ENCODE measurements at places on chromosomes 2 and 18.

- DNase-seq: no peak
Observed at GRCh38 chr2:222837643-222838056, 23.2 kb upstream of the ACSL3 start.

GRCh38 chr2:71101656-71102055 is 28.4 kb downstream of the MCEE start:
- no peak for DNase-seq

DNA sequence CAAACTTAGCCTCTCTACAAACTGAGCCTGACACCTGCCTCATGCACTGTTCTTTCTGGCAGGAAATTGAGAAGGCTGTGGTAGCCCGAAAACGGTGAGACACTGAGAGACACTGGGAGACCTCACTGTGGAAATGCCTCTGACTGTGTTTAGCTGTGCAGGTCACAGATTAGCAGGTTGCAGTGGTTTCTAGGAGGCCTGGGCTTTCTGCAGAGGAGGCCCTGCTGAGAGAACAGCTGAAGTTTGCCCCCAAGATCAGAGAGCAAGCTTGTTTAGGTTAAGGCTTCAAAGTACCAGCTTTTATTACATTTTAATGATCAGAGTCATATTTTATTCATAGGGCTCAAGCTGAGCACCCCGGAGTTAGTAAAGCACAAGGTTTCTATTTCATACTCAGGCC is 68.7 kb upstream of the LYPD6 start:
- DNase-seq: no peak

DNA sequence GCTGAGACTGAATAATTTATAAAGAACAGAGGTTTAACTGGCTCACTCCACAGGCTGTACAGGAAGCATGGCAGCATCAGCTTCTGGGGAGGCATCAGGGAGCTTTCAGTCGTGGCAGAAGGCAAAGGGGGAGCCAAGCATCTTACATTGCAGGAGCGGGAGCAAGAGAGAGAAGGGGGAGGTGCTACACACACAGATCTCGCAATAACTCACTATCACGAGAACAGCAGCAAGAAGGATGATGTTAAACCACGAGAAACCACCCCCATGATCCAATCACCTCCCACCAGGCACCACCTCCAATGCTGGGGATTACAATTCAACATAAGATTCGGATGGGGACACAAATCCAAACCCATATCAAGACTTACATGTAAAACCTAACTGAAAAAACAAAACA is 17.8 kb upstream of the MATN3 start:
- DNase-seq: no peak

Measured in H7 (cell line).